ENCODE measurements at places on chromosomes 11 and 22.

DNA sequence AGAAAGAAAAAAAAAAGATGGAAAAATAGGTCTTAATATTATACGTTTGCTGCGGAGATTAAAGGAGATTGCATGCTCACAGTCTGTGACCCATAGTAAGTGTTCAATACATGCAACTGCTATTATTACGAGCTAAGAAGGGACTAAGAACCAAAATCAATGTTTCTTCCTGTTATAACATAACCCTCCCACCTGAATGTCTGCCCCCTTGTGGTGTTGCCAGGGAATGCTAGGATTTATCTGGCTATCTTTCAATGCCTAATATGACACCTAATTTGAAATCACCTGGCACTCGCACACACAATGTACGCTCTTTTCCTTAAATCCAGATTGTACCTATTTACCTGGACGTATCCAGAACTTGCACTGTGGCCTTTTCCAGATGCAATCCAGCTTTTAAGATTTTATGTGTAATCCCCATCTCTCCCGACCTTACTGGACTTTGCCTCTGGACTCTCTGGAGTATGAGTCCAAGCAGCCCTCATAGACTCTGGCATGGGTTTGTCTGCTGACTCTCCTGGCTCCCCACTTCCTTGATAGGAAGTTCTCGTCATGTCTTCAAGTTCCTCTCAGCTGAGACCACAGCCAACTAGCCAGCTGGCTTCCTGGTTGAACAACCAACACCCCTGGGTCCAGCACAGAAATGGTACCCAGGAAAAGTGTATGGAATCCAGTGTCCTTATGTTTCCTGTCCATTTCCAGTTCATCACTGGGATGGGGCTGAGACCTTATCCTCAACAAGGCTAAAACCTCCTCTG, 151.5 kb downstream of the CCDC34 start:
- DNase-seq: peak; percentile 15

DNA sequence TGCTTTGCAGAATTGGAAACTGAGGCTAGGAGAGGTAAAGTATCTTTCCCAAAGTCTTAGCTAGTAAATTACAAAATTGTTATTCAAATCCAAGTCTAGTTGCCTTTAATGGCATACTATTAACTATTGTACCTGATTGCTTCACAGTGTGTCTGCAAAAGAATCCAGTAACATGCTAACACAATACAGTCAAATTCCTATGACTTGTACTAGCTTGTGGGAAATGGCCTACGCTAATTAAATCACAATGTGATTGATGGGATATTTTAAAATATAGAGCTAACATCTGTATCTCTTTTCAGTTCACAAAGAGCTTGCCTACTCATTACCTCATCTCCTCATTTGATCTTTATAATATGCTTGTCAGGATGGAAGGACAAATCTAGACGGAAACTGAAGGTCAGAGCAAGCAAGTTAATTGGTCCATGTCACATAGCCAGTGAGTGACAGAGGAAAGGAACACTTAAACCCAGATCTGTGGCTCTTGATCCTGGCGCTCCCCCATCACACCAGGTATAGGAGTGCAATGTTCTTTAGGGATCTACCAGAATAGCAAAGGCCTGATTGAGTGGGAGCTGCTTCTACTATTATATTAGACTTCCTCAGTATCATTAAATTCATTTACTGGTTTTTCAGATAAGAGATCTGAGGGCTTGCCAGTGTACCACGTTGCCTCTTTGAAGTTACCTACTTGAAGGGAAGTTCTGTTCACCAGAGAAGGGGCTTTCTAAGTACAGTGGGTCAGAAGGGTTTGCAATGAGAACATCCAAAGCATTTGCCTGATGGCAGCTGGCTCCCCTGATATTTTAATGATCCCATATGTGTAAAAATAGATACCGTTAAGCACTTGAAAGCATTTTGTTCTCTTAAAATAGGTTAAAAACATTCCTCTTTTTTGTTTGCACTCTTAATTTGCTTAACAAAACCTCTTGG, 213.6 kb upstream of the SESN3 start:
- DNase-seq: no peak

DNA sequence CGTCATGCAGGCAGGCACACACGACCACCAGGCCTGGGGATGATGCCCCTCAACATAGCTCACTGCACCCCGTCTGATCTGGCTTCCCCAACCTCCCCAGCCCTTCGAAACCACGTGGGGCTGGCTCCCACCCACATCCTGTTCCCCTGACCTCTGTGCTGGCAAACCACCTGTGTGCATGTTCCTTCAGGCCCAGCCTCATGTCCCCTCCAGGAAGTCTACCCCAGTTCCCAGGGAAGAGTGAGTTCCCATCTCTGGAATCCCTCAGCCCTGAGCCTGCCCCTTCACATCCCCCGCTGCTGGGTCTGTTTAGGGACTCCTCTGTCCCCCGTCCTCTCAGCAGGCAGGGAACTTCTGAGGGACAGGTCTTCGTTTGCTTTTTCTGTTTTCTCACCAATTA, 7.1 kb downstream of the SLC7A4 start:
- DNase-seq: no peak

GRCh38 chr11:58429273-58429672, 1.4 kb upstream of the OR5B2 start:
- no peak for DNase-seq

- DNase-seq: peak; percentile 94
These were observed 17.1 kb upstream of the RBM4B start for GRCh38 chr11:66694732-66695207.

GRCh38 chr11:86449993-86450629, 75.4 kb downstream of the CCDC81 start:
- DNase-seq: no peak

GRCh38 chr11:65780770-65781151, at the start of gene AP5B1:
AP5B1 (minus strand) TSS chr11:65780976; CDS start chr11:65780591, 385 bp downstream.
- peak; percentile 69 for DNase-seq

All from ACHN (cell line).